ENCODE measurements at places on chromosomes 3 and 15. TPM values are rescaled to one million over a fixed set of nuclear protein-coding genes. Genes with fewer than 3 reads are reported as not detected.

Gene ISLR2
- 10.9 TPM for total RNA-seq

DNA sequence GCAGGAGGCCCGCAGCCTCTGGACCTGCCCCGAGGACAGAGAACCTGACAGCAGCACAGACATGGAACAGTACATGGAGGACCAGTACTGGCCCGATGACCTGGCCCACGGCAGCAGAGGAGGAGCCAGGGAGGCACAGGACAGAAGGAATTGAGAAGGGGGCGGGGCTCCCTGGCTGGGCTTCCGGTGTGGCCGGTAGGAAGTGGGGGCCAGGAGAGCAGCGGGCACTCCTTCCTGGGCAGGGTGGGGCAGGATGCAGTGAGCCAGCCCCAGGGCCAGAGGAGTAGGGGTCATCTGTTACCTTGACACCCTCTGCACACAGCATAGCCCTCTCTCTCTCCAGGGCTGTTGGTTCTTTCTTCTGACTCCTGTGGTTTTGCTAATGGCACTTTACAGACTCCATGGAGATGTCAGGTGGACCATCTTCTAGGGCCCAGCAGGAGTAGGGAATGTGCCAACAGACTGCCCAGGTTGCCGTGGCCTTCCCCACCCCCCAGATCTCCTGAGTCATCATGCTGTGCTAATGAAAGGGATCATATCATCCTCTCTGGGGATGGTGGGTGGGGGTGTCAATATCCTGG is 8.6 kb upstream of the ISG20 start:
- H3K4me1 ChIP-seq: no peaks in the 10 kb centered on the region
- no peaks in the 10 kb centered on the region for H3K27me3 ChIP-seq
- no peak overlapping the region for H3K27ac ChIP-seq
- peaks cover 14% of the 10 kb centered on the region for H3K36me3 ChIP-seq
- DNase-seq: no peak

DNA sequence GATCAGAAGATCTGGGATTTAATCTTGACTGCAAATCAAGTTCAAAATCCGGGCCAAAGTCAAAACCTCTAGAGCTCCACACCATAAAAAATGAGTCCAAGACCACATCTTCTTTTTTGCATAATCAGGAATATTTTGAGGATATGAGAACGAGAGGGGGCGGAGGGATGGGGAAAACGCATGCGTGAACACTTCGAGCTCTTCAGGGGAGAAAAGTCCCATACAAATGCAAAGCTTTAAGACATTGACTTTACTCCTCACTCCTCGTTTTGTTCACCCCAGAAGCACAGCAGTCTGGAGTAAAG is 68.2 kb downstream of the SUMF1 start:
- no peak overlapping the region for H3K27ac ChIP-seq
- peaks cover 6% of the 10 kb centered on the region for H3K36me3 ChIP-seq
- H3K4me1 ChIP-seq: no peaks in the 10 kb centered on the region
- H3K27me3 ChIP-seq: no peaks in the 10 kb centered on the region
- no peak overlapping the region for H3K4me3 ChIP-seq

DNA sequence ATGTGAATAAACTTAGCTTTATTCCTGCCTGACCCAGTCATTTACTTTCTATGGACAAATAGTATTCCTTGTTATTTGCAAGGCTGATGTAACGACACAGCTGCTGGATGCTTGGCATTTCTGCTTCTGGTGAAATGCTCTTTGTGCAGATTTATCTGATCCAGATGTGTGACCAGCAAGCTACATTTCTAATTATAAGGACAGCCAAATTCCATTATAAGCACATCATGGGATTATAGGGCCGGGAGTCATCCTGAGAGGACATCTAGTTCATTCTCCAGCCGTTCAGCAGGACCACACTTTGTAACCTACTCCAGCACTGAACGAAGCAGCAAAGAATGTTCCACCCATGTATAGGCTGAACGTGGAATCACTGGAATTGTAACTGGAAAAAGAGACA is 42.9 kb downstream of the FNDC3B start:
- H3K36me3 ChIP-seq: peaks cover 12% of the 10 kb centered on the region
- DNase-seq: no peak
- H3K4me3 ChIP-seq: no peak overlapping the region
- peaks cover 55% of the 10 kb centered on the region for H3K4me1 ChIP-seq

DNA sequence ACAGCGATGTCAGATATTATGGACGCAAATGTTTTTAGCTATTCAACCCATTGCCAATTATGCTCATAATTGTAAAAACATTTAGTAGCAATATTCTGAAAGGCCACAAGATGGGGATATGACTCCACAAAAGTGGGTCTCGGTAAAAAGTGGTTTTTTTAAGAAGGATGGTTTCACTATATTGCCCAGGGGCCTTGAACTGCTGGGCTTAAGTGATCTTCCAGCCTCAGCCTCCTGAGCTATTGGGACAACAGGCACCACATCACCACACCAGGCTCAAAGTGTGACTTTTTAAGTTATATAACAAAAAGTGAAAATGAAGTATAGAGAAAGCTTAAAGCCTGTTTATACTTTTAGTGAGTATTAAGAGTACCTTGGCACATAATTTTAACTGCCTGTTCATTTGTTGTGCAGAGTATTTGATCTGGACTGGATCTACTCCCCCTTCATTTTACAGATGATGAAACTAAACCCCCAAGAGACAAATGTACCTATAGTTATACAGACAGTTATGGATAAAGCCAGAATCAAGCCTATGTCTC is 9.4 kb downstream of the NAA50 start:
- peak; percentile 5 for DNase-seq
- no peak overlapping the region for H3K27ac ChIP-seq
- peaks cover 29% of the 10 kb centered on the region for H3K4me1 ChIP-seq
- no peak overlapping the region for H3K4me3 ChIP-seq
- H3K36me3 ChIP-seq: no peaks in the 10 kb centered on the region

DNA sequence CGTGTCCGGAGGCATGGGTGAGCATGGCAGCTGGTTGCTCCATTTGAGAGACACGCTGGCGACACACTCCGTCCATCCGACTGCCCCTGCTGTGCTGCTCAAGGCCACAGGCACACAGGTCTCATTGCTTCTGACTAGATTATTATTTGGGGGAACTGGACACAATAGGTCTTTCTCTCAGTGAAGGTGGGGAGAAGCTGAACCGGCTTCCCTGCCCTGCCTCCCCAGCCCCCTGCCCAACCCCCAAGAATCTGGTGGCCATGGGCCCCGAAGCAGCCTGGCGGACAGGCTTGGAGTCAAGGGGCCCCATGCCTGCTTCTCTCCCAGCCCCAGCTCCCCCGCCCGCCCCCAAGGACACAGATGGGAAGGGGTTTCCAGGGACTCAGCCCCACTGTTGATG is 49.5 kb downstream of the PGPEP1L start:
- H3K4me1 ChIP-seq: no peaks in the 10 kb centered on the region
- H3K36me3 ChIP-seq: peaks cover 29% of the 10 kb centered on the region
- no peak for DNase-seq
- H3K4me3 ChIP-seq: no peak overlapping the region

- H3K27ac ChIP-seq: no peak overlapping the region
- peaks cover 3% of the 10 kb centered on the region for H3K36me3 ChIP-seq
- no peak for DNase-seq
- no peaks in the 10 kb centered on the region for H3K4me1 ChIP-seq
These were observed 32.5 kb upstream of the TP63 start for GRCh38 chr3:189598530-189599225.

DNA sequence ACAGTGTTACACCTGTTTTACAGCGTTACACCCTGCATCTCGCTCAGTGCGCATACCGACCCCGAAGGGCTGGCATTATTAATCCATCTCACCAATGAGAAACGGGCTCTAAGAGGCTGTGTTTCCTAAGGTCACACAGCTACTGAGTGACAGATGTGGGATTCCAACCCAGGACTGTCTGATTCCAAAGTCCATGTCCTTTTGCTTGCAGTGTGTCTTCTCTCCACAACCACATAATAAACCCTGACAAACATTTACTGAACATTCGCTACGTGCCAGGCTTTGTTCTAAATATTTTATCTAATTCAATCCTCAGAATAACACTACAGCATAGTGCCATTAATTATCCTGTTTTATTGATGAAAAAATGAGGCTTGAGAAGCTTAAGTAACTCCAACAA is 79.1 kb downstream of the RAB11A start:
- H3K27me3 ChIP-seq: peaks cover 14% of the 10 kb centered on the region
- no peak overlapping the region for H3K27ac ChIP-seq
- H3K4me1 ChIP-seq: no peaks in the 10 kb centered on the region
- DNase-seq: no peak

- H3K27ac ChIP-seq: no peak overlapping the region
- no peaks in the 10 kb centered on the region for H3K4me1 ChIP-seq
- no peak for DNase-seq
- peaks cover 12% of the 10 kb centered on the region for H3K27me3 ChIP-seq
These were observed 9.7 kb upstream of the MAP3K13 start for GRCh38 chr3:185353225-185353624.
